ENCODE measurements at places on chromosomes 13 and 19. TPM values are rescaled to one million over a fixed set of nuclear protein-coding genes. Genes with fewer than 3 reads are reported as not detected.
A peak's percentile ranks its signal among the peaks of the same experiment; 100 is the strongest.

- no peak for DNase-seq
These were observed 56.4 kb upstream of the STARD13 start for GRCh38 chr13:33341861-33342452.

DNA sequence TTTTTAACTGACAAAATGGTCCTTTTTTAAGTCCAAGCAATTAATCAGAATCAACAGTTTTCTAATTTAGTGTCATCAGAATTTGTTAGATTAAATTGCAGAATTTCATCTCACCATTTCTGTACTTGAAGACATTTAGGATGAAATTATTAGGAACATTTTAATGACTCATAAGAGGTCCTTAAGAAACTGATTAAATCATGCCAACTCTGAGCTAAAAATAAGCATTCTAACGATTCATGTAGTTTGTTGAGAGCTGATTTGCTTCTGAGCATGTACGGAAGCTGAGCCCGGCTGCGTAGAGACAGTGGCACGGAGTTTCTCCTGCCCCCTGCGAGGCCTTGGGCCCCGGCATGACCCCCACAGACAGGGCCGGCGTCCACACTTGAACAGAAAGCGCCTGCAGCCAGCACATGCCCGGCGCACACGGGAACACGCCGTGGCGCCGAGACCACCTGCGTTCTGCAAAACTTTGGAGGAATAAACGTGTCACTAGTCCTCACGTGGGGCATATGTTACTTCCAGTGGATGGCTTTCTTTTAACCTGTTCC lies 89.7 kb upstream of the MCF2L start:
- no peak for DNase-seq

DNA sequence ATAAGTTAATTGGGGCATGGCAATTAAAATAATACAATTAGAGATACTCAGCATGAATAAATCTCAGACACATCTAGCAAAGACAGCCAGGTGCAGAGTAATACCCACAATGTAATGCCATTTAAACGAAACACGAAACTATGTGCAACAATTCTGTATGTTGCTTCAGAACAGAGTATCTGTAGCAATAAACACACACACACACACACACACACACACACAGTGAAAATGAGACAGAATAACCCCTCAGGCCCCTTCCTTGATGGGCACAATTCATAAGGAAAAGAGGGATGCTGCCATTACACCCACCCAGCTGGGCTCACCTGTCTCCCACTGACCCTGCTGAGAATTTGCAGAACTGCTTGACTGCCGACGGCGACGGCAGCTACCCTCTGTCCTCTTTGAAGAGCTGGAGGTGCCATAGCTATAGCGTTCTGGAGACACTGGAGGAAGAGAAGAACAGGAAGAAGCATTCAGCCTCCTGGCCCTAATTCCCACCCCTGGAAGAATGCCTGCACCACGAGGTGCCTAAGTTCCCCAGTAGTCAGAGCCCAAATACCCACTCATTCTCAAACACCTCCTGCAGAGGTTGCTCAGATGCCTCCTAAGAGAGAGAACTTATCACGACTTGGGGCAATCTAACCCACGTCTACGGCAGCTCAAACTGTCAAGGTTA lies 2.5 kb downstream of the DEDD2 start:
- DNase-seq: no peak

DNA sequence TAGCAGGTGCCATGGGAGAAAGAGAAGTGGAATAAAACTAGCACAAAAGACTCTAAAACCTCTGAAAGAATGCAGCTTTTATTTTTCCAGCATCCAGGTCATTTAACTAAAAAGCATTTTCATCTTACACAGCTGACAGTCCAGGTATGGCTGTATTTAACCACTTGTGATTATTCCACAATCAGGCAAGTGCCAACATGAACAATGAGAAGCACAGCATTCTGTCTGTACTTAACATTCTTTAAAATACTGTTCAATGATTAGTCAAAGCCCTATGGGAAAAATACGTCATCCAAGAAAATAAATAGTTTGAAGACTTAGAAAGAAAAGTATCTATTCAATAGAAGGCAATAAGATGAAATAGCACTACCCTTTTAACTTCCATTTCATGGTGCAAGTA lies 246.9 kb downstream of the LIG4 start:
- DNase-seq: no peak

DNA sequence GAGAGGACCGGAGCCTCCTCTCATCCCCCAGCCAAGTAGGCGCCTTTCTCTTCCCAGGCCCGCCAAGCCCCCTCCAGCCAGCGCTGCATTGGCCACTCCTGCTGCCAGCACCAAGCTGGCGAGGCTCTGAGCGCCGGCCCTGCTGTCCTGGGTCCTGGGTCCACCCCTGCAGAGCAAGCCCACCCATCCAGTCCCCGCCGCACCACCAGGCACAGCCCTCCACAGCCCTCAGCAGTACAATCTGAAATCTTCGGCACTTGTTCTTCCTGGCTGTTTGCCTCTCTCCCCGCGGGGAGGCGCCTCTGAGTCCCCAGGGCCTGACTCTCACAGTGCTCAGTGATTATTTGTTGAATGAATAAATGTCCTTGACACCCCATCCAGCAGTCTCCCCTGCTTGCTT lies 236.4 kb upstream of the SGCG start:
- DNase-seq: no peak

- DNase-seq: no peak
These were observed 88.6 kb downstream of the SPACA7 start for GRCh38 chr13:112464720-112465119.

DNA sequence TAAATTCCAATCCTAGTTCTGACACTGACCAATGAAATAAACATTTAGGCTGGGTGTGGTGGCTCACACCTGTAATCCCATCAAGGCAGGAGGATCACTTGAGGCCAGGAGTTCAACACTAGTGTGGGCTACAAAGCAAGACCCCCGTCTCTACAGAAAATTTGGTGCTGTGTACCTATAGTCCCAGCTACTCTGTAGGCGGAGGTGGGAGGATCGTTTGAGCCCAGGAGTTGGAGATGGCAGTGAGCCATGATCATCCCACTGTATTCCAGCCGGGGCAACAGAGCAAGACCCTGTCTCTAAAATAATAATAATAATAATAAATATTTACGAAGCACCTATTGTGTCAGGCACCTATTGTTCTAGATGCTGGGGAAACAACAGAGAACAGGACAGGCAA lies 6.7 kb downstream of the IRGQ start:
- no peak for DNase-seq

GRCh38 chr19:49413348-49413747 lies 9.9 kb downstream of the PTH2 start:
- peak; percentile 12 for DNase-seq

DNA sequence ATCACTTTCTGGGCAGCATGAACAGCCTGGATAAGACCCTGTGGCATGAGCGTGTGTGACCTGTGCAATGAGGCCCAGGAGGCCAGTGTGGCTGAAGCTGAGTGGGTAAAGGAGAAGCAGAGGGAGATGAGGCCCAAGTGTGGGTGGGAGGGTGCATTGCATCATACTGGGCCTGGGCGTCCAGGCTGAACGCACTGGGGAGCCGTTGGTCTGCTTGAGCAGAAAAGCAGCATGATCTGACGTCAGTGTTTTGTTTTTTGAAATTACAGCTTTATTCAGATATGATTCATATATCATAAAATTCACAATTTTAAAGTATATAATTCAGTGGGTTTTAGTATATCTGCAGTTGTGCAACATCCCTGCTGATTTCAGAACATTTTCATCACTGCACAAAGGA lies 409.7 kb downstream of the HS6ST3 start:
- no peak for DNase-seq

Gene KRTDAP
- not detected for total RNA-seq

Gene ZNF835
- 13.0 TPM for total RNA-seq

Gene TICAM1
- 1.2 TPM for total RNA-seq

Gene CGB7
- total RNA-seq: not detected

Gene KIR3DL3
- not detected for total RNA-seq

Gene KIR2DL1
- total RNA-seq: not detected

Gene CGB8
- total RNA-seq: not detected

Measured in frontal cortex (tissue), 4 donors.